ENCODE measurements at places on chromosomes 3 and 15. TPM values are rescaled to one million over a fixed set of nuclear protein-coding genes. Genes with fewer than 3 reads are reported as not detected.

The ARPIN gene
- polyA plus RNA-seq: 25.2 TPM

The PAQR5 gene
- 2.9 TPM for polyA plus RNA-seq

The PPP1R14D gene
- polyA plus RNA-seq: 0.36 TPM

The ADGRG7 gene
- polyA plus RNA-seq: not detected

The COL6A6 gene
- polyA plus RNA-seq: 0.29 TPM

The SH3GL3 gene
- 94.1 TPM for polyA plus RNA-seq

The C3orf20 gene
- polyA plus RNA-seq: 0.12 TPM

The PLXNB1 gene
- polyA plus RNA-seq: 133 TPM

The FEZF2 gene
- polyA plus RNA-seq: not detected

Measured in spinal cord (tissue), 10 donors.